NCI-H510A treated with DMSO at 0.1 percent for 48 hours (cell line): ENCODE measurements at places on chromosomes 12 and 14.

DNA sequence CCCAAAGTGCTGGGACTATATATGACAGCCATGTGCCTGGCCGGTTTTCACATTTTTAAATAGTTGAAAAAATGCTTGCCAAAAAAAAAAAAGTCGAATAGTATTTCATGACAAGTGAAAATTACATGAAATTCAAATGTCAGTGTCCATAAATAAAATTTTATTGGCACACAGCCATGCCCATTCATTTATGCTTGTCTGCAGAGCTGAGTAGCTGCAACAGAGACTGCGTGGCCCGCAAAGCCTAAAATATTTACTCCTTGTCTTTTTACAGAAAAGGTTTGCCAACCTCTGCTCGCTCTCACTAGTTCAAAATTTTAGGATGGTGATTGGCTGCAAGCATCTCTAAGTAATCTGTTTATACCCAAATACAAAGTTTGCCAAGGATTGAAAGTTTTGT is 49.2 kb downstream of the TESC start:
- no peak for DNase-seq

- no peak for DNase-seq
Observed at GRCh38 chr14:89920056-89920455, 34.5 kb downstream of the EFCAB11 start.

DNA sequence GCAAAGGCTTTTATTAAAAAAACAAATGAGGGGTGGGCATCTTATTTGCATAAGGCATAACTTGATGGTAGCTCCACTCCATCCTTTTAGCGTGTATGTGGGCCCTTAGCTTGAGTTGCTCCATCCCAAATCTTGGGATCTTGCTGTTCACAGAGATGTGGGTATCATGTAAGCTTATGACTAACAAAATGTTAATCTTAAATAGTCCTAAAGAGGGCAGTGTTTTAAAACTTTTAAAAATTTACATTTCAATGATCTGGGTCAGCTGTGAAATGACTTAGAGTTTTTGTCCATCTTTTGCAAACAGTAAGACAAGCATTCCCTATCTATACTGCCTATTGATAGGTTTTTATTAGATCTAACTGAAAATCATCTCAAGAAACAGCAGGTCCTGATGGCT is 86.0 kb downstream of the SLCO1A2 start:
- DNase-seq, result peak; percentile 27

GRCh38 chr14:31118892-31119291 is 88.7 kb downstream of the HECTD1 start:
- no peak for DNase-seq

- DNase-seq, result no peak
Observed at GRCh38 chr12:76236640-76237039, 111.6 kb downstream of the BBS10 start.

- no peak for DNase-seq
Observed at GRCh38 chr14:91927800-91928199, 19.7 kb downstream of the FBLN5 start.
